Motor neuron (in vitro differentiated cells): ENCODE measurements at places on chromosomes 11 and 22. TPM values are rescaled to one million over a fixed set of nuclear protein-coding genes. Genes with fewer than 3 reads are reported as not detected.

DNA sequence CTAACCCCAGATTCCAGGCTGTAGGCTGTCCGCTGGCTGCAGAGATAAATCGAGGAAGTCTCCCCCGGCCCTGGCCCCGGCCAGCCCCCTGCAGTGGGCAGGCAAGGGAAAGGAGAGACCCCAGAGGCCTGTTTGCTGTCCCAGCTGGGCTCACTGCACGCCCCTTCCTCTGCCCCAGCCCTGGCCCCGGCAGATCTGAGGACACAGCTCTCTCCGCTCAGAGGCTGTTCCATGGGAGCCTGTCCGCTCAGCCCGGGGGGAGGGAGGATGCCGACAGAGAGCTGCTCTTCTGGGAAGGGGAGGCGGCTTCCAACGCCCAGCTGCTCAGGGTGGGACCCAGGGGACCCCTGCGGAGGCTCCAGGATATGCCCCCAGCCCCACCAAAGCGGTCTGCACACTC, 37.7 kb upstream of the H19 start:
- ATAC-seq, result peak; percentile 58

GRCh38 chr11:843086-843734, 558 bp downstream of the TSPAN4 start:
- no peak for ATAC-seq

DNA sequence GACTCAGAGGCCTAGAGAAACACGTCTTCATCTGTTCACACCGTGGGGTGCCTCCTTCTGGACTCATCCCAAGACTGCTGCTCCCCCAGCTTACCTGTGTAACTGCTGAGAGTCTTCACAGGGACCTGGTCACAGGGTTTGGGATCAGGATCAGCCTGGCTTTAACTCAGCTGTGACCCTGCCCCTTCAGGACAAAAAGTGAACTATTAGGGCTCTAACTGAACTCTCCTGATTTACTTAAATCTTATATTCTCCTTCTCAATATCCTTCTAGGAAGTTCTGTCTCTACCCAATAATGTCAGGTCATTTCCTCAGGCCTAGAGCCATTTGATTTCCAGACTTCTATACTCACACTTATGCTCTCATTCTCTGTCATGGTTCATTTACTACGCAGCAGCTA, 108.4 kb downstream of the ZNF280B start:
- ATAC-seq, result no peak

DNA sequence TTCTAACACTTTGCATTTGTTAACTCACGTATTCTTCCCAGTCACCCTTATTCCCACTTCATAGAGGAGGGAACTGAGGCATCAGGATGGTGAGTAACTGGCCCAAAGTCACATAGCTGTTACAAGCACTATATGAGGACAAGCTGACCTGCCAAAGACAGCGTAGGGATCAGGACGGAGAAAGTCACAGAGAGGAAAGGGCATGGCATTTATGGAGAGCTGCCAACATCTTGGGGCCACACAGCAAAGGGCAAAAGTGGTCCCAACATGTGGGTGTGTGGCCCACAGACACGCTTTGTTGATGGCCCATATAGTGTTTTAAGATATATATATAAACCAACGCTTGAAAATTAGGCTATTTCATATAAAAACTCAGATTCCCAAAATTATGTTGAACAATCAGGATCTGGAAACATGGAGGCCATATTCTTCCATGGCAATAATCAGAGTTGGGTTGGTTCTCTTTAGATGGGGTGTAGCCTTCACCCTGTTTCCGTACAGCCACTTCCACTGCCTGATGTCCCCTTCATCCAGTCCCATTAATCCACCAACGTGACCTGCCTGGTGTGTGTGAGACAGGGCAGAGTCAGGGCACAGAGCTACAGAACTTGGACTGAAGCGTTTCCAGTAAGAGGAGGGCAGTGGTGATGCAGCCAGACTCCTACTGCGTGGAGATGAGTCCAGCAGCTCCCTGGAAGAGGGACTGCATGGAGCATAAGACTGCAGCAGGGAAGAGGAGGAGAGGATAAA, 39.9 kb upstream of the CD5 start:
- no peak for ATAC-seq

DNA sequence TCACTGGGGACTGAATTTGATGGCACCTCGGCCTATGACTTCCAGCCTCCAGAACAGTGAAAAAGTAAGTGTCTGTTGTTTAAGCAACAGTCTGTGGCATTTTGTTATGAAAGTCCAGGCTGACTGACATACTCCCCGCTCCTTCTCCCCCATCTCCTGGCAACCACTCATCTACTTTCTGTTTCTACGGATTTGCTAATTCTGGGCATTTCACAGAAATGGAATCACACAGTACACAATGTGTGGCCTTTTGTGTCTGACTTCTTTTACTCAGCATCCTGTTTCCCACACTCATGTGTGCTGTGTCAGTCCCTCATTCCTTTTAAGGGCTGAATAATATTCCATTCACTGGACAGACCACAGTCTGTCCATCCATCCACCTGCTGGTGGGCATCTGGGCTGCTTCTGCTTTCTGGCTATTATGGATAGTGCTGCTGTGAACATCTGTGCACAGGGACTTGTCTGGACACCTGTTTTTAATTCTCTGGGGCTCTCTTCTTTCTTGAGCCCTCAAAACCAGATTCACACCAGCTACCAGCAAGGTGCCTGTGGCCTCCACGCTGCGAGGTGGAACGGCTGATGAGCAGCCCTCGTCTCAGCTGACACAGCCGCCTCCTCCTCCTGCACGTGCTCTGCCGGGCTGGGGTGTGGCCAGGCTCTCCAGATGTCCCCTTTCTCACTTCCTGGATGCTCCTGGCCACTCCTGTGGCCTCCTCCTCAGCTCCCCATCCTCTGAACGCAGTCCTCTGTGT, 333.1 kb downstream of the CTTN start:
- no peak for ATAC-seq

- no peak for ATAC-seq
These were observed 43.5 kb downstream of the MYH9 start for GRCh38 chr22:36344106-36344827.

- ATAC-seq, result no peak
These were observed 720 bp downstream of the UFD1 start for GRCh38 chr22:19478045-19478900.

- ATAC-seq, result peak; percentile 96
These were observed 11.1 kb upstream of the TAB1 start for GRCh38 chr22:39388261-39389011.

GRCh38 chr11:134901955-134902918, 490.2 kb upstream of the B3GAT1 start:
- peak; percentile 71 for ATAC-seq

DNA sequence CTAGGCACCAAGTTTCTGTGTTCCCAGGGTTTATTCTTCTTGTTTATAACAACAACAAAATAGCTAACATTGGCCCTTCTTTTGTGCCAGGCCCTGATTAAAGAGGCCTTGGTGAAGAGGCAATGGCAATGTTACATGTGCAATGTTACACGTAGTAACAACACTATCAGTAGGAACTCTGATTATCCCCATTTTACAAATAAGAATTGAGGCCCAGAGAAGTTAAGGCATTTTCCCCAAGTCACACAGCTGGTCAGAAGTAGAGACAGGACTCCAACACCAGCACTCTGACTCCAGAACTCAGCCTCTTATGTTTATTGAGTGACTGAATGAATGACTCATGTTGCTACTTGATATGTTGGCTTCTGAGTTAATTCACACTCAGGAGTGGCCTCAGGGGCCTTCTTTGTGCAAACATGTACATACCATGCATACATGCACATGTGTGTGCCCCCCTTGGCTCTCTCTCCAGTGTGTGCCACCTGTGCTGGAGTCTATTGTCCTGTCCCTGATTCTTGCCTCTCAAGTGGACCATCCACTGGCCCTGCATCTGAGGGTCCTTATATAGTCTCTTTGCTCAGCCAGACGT, 98.4 kb downstream of the TP53I11 start:
- ATAC-seq, result no peak

GRCh38 chr11:102307727-102308038, 9.6 kb upstream of the BIRC3 start:
- no peak for ATAC-seq

- ATAC-seq, result no peak
These were observed 75.8 kb downstream of the GAS2 start for GRCh38 chr11:22742157-22742613.

DNA sequence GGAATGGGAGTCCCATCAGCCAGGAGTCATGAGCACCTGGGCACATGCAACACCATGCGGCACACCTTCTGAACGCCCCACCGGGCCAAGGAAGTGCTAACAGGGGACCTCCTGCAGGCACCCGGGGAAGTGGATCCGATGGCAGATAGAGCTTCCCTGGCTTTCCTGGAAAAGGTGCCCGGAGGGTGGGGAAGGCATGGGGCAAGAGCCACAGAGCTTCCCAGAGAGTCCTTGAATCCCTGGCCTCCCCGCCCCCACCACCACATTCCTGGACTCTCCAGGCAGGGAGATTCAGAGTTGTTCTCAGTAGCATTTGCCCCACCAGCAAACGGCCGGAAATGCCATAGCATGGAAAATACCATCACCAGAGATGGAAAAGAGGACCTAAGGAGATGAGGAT, 8.3 kb downstream of the TRIM29 start:
- ATAC-seq, result no peak

TUB gene
- 57.2 and 60.9 TPM in 2 replicates for total RNA-seq

OR5A1 gene
- total RNA-seq, result 0.42 TPM in 1 of 2 replicates, not detected in the other

LRP4 gene
- total RNA-seq, result 1.3 and 1.5 TPM in 2 replicates

MS4A6A gene
- total RNA-seq, result 0.21 and 0.41 TPM in 2 replicates

CABP4 gene
- 1.4 TPM in 1 of 2 replicates, not detected in the other for total RNA-seq

PIH1D2 gene
- total RNA-seq, result 15.2 and 20.3 TPM in 2 replicates

PUS3 gene
- total RNA-seq, result 17.7 and 22.6 TPM in 2 replicates

MRGPRX3 gene
- 0.24 and 0.68 TPM in 2 replicates for total RNA-seq
